ENCODE measurements at places on chromosomes 6 and 20.

DNA sequence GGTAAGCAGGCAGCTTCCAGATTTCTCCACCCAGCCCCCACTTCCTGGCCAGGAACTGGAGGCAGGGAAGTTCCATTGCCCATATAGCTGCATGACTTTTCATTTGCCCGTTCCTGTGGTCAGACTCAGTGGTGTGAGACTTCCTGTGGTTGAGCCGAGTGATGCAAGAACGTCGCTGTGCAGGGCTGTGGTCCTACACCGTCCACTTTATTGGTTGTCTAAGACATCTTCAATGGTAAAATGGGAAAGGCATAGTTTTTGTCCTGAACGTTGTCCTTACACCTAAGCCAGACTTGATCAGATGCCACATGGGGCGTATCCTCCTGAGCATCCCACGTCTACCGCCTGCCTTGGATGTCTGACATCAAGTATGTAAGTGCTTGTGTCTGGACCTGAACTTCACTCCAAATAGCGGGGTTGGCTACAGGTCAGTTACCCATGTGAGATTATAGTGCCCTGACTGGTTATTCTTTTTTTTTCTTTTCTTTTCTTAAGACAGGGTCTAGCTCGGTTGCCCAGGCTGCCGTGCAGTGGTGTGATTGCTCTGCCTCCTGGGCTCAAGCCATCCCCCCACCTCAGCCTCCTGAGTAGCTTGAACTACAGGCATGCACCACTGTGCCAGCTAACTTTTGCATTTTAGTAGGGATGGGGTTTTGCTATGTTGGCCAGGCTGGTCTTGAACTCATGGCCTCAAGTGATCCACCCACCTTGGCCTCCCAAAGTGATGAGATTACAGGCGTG lies 25.9 kb upstream of the GTSF1L start:
- DNase-seq: no peak

- no peak for DNase-seq
Observed at GRCh38 chr6:135226537-135226936, 45.4 kb downstream of the MYB start.

- no peak for DNase-seq
Observed at GRCh38 chr6:116666869-116667268, 1.7 kb downstream of the ZUP1 start.

GRCh38 chr6:137775227-137775626 lies 91.8 kb upstream of the TNFAIP3 start:
- no peak for DNase-seq

GRCh38 chr6:162856885-162857284 lies 129.1 kb downstream of the PACRG start:
- DNase-seq: peak; percentile 63

- DNase-seq: no peak
Observed at GRCh38 chr20:42986143-42986773, 203.4 kb downstream of the PTPRT start.

GRCh38 chr6:100663219-100663863 lies 198.6 kb upstream of the SIM1 start:
- no peak for DNase-seq

- no peak for DNase-seq
Observed at GRCh38 chr20:9392892-9393857, 121.2 kb upstream of the LAMP5 start.

DNA sequence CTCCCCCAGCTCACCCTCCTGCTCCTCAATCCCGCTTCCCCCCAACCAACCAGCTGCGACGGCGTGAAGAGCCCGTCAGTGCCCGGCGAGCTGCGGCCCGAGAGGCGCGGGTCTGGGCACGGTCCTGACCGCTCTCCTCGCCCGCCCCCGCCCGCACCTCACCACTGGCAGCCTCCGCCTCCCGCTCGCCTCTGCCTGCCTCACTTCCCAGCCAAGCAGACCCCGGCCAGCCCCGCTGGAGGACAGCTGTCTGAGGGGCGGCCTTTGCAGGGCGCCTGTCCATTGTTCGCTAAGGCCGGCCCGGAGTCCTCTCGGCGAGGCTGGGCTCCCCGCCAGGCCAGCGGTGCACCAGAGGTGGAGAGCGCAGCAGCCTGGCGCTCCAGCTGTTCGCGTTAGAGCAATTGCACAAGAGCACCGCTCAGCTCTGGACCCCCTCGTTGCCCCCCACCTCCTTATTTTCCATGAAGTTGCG lies 1.3 kb downstream of the SOBP start:
- no peak for DNase-seq

DNA sequence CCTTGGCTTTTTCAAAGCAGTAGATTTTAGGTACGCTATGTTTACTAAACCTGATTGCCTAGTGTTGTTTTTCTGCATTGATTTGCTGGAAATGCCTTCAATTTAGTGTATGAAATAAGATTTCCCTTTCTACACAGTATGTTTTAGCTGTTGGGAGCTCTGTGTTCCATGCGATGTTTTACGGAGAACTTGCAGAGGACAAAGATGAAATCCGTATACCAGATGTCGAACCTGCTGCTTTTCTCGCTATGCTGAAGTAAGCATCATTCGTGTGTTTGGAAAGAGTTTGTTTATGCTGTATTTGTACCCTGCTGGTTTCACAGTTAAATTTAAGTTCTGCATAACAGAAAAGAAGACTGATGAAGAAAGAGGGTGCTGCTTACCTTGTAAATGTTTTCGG lies 1.9 kb downstream of the BTBD3 start:
- no peak for DNase-seq

- DNase-seq: no peak
Observed at GRCh38 chr6:147941143-147941542, 401.5 kb upstream of the SASH1 start.

DNA sequence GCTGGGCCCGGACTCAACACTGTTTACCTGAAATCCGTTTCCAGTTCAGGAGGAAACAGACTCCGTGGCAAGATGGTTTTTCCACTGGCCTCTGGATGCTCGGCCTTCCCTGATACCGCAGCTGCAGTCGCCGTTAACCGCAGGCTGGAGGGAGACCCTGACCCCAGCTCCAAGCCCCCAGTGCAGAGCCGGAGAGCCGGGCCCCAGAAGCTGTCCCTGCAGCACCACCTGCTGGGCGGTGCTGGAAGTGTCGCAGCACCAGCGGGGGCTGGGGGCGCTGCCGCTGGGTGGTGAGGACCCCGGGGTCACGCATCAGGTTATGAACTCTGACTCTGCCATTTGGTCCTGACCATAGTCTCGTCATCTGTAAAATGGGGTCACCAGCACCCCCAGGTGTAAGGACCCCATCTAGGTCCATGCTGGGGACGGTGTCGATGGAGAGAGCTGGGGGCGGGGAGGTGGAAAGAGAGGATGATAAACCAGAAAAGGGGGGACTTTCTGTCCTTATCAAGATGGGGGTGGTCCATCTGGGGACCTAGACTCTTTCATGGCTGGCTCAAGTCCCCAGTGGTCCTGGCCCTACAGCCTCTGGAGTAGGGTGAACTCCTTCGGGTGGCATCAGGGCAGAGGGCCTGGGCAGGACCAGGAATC lies 20.8 kb upstream of the CHRNA4 start:
- no peak for DNase-seq

DNA sequence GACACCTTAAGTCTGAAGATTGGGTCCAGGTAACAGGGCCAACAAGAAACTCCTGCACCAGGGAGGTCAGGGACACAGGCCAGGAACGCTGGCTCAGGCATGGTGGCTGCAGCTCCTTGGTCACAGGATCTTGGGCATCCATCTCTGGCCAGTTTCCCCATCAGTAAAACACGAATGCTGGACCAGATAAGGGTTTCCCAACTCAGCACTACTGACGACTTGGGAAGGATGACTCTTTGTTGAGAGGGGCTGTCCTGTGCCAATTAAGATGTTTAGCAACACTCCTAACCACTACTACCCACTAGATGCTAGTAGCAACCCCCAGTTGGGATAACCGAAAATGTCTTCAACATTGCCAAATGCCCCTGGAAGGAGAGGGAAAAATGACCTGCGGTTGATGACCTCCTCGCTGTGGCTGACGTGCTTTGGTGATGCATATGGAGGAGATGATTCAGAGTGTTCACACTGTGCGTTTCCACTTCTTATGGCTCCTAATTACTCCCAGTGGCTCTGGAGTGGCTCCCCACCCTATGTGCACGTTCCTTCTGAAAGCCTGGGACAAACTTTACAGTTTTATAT lies 261.9 kb downstream of the CDH26 start:
- DNase-seq: no peak

DNA sequence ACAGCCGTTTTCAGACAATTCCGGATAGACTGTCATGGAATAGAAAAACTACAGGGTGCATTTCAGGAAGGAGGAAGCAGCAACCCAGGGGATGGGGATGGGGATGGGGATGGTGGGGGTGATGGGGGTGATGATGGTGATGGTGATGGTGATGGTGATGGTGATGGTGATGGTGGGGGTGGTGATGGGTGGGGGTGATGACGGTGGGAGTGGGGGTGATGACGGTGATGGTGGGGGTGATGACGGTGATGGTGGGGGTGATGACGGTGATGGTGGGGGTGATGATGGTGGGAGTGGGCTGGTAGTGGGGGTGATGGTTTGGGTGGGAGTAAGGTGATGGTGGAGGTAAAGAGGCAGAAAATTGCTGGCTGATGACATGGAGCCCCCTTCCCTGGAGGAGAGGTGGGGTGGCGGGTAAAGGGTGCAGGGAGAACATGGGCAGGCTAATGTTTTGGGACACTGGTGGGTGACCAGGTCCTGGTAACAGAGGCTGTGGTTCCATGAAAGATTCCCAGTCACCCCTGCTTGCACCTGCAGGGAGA lies 17.5 kb downstream of the LAMA5 start:
- no peak for DNase-seq

DNA sequence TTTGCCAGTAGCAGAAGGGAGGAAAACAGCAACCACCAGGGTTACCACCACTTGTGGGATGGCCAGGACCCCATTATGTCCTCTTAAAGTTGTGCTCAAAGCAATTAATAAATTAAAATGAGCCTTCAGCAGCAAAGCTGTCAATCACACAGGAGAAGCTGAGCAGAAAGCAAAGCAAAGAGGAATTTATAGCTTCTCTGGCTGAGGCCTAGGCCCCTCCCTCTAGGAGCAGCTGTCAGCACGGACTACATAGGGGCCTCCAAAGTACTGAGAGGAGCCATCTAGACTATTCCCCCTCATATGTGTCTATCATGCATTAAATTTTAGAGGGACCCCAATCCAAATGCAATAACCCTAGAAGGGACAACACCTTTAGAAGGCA lies 6.4 kb downstream of the CCND3 start:
- DNase-seq: no peak

- no peak for DNase-seq
Observed at GRCh38 chr6:2434912-2435311, 189.5 kb upstream of the GMDS start.

DNA sequence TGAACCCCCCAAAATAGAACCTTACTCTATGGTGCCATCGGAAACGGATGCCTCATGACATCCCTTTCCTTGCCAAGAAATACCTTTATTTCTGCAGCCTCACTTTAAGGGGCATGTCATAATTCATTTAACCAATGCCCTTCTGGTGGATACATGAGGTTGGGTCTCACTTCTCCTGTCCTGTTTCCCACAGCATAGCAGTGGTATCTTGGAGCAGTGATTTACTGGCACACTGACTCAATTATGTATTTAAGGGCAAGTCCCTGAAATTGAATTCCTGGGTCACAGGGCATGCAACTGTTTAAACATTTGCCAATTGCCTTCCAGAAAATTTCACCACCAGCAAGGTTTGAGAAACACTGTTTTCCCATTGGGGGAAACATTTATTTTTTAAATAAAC lies 639 bp upstream of the LBP start:
- DNase-seq: no peak

- DNase-seq: no peak
Observed at GRCh38 chr6:131456565-131456964, 116.5 kb upstream of the ARG1 start.

- no peak for DNase-seq
Observed at GRCh38 chr6:4295058-4295782, 159.8 kb upstream of the ECI2 start.

- no peak for DNase-seq
Observed at GRCh38 chr6:22008248-22008836, 288.5 kb downstream of the PRL start.

- DNase-seq: no peak
Observed at GRCh38 chr20:63145156-63145555, 70.8 kb downstream of the YTHDF1 start.

GRCh38 chr6:170269151-170269845 lies 21.6 kb downstream of the DLL1 start:
- no peak for DNase-seq

DNA sequence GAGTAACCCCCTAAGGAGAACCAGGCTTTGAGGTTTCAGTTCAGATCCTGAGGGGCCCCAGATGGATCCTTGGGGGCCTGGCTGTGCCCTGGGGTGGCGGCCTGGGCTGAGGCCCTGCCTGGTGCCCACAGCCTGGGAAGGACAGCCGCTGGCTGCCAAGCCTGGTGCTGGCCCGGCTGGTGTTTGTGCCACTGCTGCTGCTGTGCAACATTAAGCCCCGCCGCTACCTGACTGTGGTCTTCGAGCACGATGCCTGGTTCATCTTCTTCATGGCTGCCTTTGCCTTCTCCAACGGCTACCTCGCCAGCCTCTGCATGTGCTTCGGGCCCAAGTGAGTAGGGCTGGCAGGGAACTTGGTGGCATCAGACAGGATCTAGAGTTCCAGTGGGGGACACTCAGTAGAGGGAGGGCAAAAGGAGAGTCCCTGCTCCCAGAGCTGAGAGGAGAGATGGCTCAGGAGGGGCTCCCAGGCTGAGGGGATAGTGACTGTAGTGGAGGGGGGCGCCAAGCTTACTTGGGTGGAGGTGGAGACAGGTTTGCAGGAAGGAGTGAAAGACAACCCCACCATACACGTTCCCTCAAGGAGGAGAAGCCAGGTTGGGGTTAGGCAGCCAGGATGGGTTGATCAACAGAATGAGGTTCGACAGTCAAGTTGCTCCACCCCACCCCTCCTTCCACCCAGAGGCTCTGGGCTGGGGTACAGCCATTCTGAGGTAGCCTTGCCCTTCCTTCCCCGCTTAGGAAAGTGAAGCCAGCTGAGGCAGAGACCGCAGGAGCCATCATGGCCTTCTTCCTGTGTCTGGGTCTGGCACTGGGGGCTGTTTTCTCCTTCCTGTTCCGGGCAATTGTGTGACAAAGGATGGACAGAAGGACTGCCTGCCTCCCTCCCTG lies 9.5 kb downstream of the SLC29A1 start:
- DNase-seq: no peak

GRCh38 chr20:58886546-58886945 lies 34.0 kb downstream of the GNAS start:
- DNase-seq: no peak

- DNase-seq: no peak
Observed at GRCh38 chr6:36649701-36650484, 28.6 kb upstream of the CDKN1A start.

- no peak for DNase-seq
Observed at GRCh38 chr6:125406741-125407140, 105.0 kb upstream of the HDDC2 start.

DNA sequence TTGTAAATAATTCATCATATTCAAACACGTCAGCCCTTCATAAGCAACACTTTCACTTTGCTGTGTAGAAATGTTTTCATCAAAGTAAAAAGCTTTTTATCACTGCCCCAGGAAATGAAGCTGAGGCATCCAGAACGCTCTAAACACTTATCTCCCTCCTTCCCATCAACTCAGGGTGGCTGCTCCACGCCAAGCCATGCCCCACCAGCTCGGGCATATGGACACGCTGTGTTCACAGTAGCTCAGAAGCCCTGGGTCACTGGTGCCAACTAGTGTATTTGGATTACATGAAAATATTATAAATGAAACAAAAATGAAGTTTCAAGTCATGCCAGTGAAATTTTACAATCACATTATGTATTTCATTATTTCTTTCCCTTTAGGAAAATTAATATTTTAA lies 10.3 kb downstream of the PDE10A start:
- DNase-seq: no peak

- DNase-seq: no peak
Observed at GRCh38 chr20:20079102-20079784, 26.9 kb downstream of the CFAP61 start.
